A549 (cell line): ENCODE measurements at places on chromosomes 7 and 10. TPM values are rescaled to one million over a fixed set of nuclear protein-coding genes. Genes with fewer than 3 reads are reported as not detected.

- no peak for DNase-seq
These were observed 23.3 kb downstream of the ANTXRL start for GRCh38 chr10:46310143-46310514.

- no peak for DNase-seq
These were observed 259.4 kb upstream of the CELF2 start for GRCh38 chr10:10758306-10758705.

- no peak for DNase-seq
These were observed 61.3 kb downstream of the CACNA2D1 start for GRCh38 chr7:82382276-82382675.

- DNase-seq: no peak
These were observed 149.2 kb downstream of the REEP3 start for GRCh38 chr10:63670291-63670898.

DNA sequence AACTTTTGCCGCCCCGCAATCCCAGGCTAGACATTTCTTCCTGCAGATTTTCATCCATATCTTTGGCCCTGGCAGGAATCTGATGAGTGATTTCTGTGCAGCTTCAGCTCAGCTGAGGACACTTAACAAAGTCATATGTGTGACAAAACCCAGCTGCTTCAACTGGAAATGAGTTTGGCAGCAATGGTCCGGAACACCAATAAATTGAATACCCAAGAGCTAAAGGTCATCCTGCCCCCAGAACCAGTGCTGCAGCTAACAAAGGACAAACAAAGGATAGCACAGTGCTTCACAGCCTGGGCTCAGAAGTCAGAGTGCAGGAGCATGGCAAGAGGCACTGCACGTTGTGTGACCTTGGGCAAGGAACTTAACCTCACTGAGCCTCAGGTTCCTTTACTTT lies 40.0 kb upstream of the TRIL start:
- DNase-seq: no peak

DNA sequence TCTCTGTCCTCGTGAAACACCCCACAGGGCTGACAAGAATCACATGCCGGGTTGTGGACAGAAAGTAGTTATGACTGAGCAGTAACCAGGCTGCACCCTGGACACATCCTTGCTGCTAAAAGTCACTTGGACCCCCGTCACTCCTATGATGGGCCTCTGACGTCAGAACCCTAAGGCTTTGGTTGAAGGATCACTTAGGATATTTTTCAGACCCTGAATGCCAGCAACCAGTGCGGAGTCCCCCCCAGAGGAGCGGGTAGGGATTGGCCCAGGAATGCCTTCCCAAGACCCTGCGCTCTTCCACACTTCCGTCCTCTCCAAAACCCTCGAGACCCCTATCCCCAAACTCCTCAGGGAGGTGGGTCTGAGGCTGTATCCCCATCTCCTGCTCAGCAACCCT lies 52.1 kb downstream of the CFAP46 start:
- DNase-seq: no peak

DNA sequence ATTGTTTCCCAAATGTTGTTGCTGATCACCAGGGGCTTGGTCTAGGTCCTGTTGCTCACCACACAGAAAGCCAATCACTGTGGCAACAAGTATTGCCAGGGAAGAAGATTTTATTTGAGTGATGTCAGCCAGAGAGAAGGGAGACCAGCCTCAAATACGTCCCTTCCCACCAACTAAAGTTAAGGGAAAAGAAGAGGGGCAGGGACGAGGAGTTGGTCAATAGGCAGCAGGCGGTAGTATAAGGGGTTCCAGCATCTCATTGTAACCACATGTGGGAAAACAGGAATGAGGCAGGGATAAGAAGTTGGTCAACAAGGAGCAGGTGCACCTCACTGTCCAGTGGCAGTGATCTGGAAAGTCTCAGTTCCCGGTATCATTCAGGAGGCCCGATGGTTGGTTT lies 138.9 kb upstream of the KCNMA1 start:
- DNase-seq: no peak

Gene CPXM2
- not detected in 3 replicates for polyA plus RNA-seq

Gene GIMAP4
- polyA plus RNA-seq: not detected in 3 replicates

Gene AKAP9
- polyA plus RNA-seq: 11.7 to 12.8 TPM (median 11.7 TPM) in 3 replicates

Gene EPO
- polyA plus RNA-seq: not detected in 3 replicates
